Gastroesophageal sphincter (tissue), 4 donors: ENCODE measurements at places on chromosomes 1 and 21.
A peak's percentile ranks its signal among the peaks of the same experiment; 100 is the strongest.

- no peak for ATAC-seq
Measured at GRCh38 chr21:18524097-18524880, 120.7 kb upstream of the TMPRSS15 start.

DNA sequence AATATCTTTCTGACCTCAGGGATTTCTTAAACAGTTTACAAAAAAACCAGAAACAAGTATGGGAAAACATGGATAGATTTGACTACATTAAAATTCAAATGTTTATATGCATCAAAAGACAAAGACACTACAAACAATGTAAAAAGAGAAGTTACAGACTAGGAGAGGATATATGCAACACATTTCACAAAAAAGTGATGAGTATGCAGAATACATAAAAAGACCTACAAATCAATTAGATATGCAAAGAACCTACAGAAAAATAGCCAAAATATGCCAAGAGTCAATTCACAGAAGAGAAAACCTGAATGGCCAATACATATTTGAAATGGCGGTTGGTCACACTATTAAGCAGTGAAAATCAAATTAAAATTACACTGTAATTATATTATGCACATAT lies 175.0 kb downstream of the FOXD2 start:
- no peak for ATAC-seq

- peak; percentile 44 for ATAC-seq
Measured at GRCh38 chr1:36351227-36351977, 28.0 kb upstream of the EVA1B start.

GRCh38 chr1:1038694-1039093 lies 18.8 kb downstream of the AGRN start:
- ATAC-seq = no peak

DNA sequence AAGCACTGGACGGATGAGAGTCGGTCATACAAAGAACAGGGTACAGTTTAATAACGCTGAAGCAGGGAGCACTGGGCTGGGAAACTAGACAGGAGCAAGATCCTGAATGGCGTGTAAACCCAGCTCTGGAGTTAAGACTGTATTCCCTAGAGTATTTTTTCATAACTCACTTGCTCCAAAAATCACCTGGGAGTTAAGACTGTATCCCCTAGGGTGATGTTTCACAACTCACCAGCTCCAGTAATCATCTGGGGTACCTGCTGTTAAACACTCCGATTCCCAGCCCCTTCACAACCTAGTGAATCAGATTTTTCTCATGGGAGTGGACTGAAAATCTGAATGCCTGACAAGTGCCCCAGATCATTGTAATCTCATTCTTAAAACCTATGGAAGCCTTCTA lies 123.2 kb downstream of the MAB21L3 start:
- no peak for ATAC-seq

DNA sequence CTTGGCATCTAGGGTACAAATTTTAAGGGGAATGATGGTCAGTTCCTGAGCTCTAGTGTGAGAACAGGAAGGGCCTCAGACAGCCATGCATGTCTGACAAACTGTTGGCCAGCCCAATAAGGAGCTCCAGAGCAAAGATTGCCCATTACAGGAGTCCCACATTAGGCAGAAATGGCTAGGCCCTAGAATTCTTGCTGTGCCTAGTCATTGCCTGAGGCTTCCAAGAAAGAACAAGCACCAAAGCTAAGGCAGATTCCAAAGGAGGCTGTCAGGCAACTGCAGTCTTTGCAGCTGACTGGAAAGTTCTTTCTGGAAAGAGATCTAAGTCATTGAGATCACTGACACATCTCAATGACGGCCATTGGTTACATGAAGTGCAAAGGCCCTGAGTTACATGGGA lies 3.9 kb upstream of the STIL start:
- no peak for ATAC-seq
